ENCODE measurements at places on chromosomes 6 and 20.

DNA sequence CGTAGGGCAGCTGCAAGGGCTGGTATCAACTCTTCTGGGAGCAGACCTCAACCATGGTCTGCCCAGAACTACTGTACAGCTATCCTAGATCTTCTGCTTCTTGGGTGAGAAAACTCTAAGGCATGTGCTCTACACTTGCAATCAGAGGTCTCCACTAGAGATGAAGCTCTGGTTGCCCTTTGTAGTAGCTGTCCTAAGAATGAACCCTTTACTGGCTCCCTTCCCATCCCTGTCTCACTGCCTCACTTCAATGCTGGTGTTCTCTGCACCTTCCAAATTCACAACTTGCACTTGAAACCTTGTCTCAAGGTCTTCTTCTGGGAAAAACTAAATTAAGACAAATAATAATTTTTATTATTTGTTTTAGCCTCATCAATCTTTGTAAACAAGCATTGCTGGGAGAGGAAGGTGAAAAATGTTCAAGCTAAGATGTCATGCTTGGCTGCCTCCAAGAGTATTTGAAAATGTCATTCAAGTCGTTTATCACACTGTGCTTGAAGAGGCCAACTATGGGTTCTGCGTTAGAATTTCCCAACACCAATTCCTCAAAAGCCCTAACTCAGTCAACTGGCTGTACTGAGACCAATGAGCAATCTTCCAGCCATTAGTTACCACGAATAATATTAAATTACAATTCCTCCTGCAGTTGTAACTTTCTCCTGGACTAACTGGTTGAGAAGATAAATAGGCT is 255.7 kb upstream of the PRND start:
- DNase-seq = no peak

- no peak for DNase-seq
Measured at GRCh38 chr6:142242269-142242668, 59.5 kb upstream of the ADGRG6 start.

- DNase-seq = no peak
Measured at GRCh38 chr6:20328266-20328923, 73.3 kb upstream of the E2F3 start.

GRCh38 chr6:26576929-26577719 is 19.6 kb upstream of the ABT1 start:
- DNase-seq = peak; percentile 31

DNA sequence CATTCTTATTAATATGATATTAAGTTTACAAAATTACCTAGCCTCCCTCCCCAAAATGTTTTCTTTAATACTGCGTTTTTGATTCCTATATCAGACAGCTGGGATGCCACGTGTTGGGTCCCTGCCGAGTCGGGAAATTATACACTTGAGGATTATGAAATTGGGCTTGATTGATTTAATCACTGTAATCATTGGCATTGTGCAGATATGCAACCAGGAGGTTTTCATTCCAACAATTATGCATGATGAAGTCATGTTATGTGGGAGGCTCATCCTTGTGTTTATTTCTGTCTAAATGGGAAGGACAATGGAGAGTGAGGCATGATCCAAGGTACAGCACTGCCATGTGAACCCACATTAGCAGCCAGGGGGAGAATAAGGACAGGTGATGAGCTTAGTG is 30.6 kb upstream of the RIPOR2 start:
- DNase-seq = no peak

DNA sequence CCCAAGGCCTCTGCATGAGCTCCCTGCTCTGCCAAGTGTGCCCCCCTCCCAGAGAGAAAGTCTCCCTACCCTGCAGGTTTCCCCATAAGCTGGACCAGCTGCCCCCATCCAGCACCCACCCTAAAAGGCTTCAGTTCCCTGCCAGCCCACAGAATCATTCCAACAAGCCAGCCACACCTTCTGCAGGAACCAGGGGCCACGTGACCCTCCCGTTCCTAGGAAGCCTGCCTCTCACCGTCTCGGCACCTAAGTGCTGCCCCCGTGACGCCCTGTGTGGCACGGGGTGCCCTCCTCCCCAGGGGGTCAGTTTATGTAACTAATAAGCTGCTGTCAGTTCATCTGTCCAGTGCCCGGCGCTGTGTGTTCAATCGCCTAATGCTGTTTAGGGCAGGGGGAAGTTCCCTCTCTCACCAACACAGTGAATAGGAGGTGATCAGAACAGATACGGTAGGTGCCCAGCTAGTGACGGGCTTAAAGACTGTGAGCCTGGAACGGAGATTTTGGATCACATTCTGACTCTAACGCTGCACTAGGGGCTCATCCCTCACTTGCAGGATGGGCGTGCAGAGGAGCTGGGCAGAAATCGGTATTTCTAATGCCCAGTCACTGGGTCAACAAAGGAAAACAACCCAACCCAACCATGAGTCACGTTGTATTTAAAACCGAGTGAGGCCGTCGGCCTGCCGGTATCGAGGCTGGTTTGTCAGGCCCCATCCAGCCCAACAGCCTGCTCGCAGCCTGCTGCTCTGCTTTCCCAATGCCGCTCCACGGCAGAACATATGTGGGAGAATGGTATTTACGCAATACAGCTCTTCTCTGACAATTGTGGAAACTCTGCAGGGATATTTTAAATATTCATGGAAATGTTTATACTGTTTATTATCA is 56.0 kb downstream of the RAMACL start:
- DNase-seq = no peak

GRCh38 chr20:39775110-39775509 is 813.0 kb downstream of the DHX35 start:
- DNase-seq = no peak

DNA sequence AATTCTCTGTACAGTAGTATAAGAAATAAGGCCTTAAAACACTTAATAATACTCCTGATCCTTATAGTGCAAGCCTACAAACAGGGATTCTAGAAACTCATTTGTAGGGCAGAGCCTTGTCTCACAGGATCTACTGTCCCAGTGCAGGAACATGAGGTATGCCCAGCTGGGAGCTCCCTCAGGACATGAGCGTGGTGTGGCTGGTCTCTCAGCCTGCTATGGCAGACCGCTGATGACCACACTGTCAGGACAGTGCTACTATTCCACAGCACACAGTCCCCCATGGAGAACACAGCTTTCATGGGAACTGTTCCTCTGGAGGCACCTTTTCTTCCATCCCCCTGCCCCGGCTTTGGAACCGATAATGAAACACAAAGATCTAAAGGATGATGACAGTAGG is 53.0 kb downstream of the SERAC1 start:
- no peak for DNase-seq

- no peak for DNase-seq
Measured at GRCh38 chr20:34875642-34876405, 588 bp upstream of the ACSS2 start.

DNA sequence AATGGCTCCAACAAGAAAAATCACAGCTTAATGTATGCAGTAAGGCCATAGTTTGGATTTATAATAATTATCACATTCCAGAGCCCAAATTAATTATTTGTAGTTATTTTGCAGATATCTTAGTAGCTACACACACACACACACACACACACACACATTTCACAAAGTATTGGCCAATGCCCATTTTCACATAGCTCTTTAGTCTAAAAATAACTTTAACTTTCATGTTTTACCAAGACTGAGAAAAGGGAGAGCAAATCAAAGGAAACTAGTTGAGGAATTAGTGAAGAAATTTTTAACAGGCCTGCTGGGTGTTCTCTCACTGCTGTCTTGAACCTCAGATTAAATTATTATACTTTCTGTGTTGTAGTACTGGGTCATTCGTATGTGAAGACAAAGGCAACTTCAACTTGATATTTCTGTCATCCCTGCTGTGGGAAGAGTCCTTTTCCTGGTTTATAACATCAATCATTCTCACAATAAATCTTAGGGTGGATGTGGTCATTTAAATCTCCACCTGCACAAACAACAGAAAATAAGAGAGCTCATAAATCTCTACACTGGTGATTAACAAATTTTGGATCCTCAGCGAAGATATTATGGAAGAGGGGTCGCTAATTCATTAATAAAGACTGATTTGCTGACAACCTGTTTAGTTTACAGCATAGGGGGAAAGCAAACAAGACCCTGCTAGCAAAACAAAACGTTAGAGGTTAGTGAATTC is 1.6 kb upstream of the TCF21 start:
- no peak for DNase-seq

DNA sequence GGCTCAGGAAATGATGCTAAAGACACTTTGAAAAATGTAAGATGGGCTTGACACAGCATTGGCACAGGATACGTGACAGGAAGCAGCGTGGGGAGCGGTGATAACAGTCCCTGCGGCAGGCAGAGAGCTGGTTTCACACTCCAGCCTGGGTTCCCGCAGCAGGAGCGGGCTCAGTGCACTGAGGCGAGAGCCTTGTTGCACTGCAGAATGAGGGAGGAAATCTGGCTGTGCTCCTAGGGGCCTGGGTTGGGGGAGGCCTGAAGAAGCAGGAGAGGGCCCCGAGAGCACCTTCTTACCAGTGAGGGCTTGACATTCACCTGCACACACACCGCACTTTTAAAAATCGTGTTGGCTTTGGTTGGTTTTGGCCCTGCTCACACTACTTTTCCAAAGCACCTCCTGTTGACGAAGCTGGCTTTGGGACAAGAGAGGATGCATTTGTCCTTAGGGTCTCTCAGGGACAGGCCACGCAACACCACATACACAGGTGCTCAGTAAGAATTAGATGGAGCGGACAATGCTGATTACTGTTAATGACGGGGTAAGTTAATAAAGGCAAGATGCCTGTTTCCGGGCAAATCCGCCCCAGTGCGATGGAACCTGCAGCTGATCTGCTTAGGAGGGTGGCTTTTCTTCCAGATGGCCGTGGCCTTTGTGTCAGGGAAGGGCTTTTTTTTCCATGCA is 49.4 kb upstream of the ARMC2 start:
- DNase-seq = peak; percentile 22

DNA sequence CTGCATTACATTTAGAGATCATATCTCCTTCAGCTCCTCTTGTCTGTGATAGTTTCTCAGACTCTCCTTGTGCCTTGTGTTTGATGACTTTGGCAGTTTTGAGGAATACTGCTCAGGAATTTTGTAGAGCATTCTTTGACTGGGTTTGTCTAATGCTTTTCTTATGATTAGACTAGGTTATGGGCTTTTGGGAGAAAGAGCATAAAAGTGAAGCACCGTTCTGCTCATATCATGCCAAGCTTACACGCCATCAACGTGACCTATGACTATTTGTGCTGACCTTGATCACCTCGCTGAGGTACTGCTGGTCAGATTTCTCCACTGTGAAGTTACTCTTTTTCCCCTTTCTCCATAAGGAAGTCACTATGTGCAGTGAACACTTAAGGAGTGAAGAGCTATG is 256.0 kb downstream of the LY86 start:
- DNase-seq = no peak

GRCh38 chr20:33401921-33402369 is 626 bp upstream of the CDK5RAP1 start:
- DNase-seq = no peak

GRCh38 chr6:64520050-64520449 is 884.4 kb downstream of the PHF3 start:
- no peak for DNase-seq

DNA sequence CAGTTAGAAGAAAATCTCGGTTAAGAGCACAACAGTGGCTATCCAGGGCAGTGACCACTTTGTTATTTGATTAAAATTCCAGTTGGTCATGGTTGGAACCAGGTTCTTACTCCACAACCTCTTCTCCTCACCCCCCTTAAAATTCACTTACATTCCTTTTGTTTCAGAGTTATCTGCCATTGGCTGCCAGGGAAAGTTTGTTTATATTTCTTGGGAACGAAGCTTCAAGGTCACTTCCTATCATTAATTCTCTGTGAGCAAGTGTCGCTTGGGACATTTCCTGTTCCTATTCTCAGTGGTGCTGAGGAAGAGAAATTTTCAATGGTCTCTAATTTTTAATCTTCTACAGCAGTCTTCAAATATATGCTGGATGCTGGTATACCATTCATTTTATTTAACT is 121.1 kb upstream of the COL21A1 start:
- no peak for DNase-seq

- no peak for DNase-seq
Measured at GRCh38 chr6:579339-579738, 77.6 kb downstream of the HUS1B start.

DNA sequence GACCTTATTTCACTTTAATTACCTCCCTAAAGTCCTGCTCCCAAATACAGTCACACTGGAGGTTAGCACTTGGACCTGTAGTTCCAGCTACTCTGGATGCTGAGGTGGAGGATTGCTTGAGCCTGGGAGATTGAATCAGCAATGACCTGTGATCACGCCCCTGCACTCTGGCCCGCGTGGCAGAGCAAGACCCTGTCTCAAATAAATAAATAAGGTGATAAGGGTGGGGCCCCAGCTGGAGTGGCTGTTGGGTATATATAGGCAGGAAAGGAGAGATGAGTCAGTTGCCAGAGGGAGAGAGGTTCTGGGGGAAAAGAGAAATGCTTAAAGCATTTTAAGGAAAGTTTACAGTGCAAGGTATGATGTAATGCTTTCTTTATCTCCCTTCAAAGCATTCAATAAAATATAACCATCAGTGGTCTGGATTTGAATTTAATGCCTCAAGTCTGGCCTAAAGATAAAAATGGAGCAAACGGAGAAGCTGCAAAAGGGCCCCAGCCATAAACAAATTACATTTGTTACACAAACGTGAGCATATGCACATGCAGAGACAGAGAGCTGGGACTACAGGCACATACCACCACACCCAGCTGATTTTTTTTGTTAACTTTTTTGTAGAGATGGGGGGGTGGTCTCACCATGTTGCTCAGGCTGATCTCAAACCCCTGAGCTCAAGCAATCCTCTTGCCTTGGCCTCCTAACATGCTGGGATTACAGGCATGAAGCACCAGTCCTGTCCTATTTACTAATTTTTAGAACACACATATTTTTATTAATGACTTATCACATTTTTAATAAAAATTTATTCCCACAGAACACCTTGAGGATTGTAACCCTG is 6.1 kb upstream of the PM20D2 start:
- DNase-seq = no peak

- no peak for DNase-seq
Measured at GRCh38 chr6:130788954-130789353, 38.3 kb upstream of the SMLR1 start.

DNA sequence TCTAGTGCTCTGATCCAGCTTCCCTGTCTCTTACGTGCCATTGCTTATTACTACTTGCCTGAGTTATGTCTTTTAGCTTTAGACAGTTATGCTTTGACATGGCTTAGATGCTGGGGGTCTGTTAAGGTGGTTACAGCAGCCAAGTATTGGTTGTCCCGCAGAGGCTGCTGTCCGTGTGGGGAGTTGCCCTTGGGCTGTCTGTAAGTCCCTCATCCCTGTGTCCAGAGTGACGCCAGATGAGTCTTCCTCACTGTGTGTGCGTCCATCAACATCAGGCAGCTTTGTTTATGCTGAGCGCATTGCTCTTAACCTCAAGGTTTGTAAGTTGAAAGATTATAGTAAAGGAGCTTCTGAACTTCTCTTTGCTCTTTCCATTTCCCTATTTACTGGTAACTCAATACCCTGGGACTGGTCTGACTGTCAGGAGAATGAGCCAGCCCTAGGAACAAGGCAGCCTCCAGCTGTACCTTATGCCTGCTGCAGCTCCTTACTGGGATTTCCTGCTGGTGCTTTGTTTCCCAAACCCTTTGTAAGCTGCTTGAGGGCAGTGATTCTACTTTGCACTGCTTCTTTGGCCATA is 7.2 kb downstream of the FAM120B start:
- DNase-seq = no peak

All from midbrain (tissue), 1 donor.